ENCODE measurements at places on chromosomes 1 and 21.
A peak's percentile ranks its signal among the peaks of the same experiment; 100 is the strongest.

DNA sequence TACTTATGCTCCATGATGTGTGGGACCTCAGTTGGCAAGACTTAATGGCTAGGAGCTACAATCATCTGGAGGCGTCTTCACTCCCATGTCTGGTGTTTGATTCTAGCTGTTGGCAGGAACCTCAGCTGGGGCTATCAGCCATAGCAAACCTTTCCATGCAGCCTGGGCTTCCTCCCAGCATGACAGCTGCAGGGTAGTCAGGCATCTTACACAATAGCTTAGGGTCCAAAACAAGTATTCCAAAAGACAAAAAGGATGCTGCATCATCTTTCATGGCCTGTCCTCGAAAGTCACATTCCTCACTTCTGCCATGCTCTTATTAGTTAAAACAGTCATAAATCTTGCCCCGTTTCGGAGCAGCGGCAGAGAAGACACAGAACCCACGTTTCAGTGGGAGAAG, 90.9 kb downstream of the LRRC8C start:
- DNase-seq, result no peak

DNA sequence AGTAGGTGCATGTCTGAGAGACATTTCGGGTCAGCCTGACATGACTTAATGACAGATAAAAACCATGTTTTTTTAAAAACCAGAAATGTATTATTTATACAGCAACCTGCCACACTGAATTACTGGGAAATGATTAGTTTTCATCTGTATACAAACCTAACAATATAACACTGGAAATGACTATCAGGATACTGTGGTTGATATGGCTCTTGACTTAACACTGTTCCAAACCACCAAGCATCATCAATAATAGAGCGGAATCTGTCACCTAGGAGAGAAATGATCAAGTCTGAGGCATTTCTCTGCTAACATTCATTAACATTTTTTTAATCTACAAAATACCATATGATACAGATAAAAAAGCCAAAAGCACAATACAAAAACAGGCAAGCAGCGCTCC, 41.7 kb upstream of the PSMG1 start:
- no peak for DNase-seq

- no peak for DNase-seq
Measured at GRCh38 chr1:150804671-150805070, 3.4 kb downstream of the CTSK start.

GRCh38 chr1:201718346-201719202, 110.4 kb upstream of the IPO9 start:
- no peak for DNase-seq

GRCh38 chr1:11813021-11813420, 7.0 kb downstream of the CLCN6 start:
- DNase-seq, result no peak

GRCh38 chr1:183043254-183043653, 20.0 kb downstream of the LAMC1 start:
- DNase-seq, result no peak

- no peak for DNase-seq
Measured at GRCh38 chr1:205422993-205423642, 1.3 kb upstream of the LEMD1 start.

DNA sequence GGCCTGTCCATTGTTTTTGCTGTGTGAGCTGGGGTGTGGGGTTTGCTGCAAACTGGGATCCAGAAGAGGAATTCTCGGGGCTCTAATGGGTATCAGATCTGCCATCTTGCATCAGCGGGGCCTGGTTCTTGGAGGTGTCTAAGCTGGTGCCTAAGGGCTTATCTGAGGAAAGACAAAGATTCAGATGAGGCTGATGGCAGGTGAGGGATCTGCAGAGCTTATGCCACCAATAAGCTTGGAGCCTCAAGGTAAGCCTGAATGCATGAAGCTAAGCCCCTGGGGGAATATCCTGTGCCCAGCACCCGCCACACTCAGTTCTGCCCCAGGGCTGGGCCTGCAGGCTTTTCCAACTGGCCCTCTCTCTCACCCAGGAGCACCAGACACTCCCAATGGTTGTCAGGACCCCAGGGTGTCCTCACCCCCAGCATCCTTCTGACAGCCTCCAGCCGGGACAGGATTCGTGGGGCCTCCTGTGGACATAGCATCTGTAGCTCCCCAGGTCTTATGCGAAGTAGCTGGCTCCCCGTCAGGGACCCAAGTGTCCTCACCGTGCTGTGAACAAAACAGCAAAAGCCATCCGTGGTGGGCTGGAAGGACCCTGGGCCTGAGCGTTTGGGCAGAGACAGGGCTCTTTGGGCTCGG, 9.5 kb upstream of the GSTM3 start:
- DNase-seq, result no peak

DNA sequence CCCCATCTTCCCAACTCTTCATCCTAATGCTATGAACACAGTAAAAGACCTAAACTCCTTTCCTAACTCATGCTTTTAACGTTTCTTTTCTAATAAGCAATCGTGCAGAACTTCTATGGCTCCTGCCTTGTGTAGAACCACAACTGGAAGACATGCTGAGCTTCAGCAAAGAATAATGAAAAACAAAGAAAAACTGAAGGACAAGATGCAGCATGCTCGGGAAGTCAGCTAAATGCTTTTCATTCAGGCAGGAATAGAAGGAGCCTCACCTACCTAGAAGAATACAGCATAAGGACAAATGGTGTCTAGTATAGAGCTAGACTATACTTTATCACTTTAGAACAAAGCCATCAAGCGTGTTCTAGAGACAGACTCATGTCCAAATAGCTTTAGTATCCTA, 45.9 kb downstream of the LUZP1 start:
- DNase-seq, result no peak

DNA sequence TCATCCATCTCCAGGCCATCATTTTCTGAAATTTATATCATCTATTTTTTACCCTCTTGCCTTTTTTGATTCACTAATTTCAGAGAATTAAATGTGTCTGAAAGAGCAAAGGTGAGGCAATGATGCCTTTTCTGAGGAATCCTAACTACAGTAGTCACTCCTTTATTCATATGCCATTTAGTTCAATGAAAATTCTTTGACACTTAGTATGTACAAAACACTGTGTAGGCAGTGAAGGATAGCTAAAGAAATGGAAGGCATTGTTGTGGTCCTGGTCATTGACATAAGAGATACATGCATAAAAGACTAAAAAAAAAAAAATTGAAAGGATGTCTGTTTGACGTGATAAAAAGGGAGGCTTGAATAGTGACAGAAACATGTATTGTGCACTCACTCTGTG, 171.9 kb upstream of the BEND5 start:
- DNase-seq, result no peak

GRCh38 chr1:227766653-227767277, 31.5 kb downstream of the SNAP47 start:
- no peak for DNase-seq

DNA sequence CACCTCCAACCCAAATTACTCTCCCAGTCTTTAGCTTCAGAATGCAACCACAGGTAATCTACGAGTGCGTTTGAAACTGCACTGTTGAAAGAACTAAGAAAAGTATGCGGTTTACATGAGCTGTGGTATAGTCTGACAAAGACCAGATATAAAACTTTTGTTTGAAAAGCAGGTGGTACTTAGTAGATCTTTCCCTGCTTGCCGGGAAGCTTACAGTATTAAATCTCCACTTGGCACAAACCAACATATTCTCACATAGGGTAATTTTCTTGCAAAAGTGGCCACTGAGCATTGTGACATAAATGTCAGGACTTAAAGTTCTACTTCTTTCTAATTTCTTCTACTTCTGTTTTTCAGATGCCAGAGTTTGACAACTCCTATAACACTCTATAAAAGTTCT, 8.4 kb downstream of the RGS2 start:
- DNase-seq, result no peak

DNA sequence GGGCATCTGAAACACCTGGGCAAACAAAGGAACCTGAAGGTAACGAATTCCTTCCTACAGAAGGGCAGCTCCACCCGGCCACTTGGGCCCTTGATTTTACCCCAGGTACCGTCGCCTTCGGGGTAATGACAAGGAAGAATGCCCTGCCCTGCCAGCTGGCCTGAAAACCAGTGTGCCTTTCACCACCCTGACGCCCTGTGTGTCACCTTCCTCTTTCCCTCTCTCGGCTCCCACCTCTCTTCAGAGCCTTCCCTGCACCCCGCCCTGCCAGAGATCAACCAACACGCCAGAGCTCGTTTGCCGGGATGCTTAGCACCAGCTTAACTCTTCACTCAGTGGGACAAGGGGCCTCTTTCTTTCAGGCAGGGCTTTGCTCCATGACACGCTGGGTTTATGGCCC, 86.0 kb downstream of the SIM2 start:
- DNase-seq, result no peak

- DNase-seq, result no peak
Measured at GRCh38 chr1:210907251-210907805, 226.6 kb downstream of the KCNH1 start.

DNA sequence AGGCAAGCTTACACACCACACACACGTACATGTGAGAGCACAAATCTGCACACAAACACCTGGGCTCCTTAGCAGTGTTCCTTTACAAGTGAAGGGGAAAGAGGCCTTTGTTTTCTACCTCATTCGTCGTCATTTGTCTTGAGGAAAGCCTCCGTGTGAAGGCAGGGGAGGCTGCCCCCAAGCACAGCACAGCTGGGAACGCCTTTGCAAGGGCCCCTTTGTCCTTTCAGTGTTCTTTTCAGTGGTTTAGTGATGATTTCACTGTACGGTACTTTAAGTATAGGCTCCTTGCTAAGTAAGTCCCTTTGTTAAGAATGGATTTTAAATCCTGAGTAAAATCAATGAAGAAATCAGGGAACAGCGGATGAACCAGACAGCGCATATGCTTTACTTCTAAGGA, 94.1 kb downstream of the PGBD5 start:
- no peak for DNase-seq

GRCh38 chr1:17908945-17909344, 153.8 kb downstream of the ACTL8 start:
- DNase-seq, result no peak

DNA sequence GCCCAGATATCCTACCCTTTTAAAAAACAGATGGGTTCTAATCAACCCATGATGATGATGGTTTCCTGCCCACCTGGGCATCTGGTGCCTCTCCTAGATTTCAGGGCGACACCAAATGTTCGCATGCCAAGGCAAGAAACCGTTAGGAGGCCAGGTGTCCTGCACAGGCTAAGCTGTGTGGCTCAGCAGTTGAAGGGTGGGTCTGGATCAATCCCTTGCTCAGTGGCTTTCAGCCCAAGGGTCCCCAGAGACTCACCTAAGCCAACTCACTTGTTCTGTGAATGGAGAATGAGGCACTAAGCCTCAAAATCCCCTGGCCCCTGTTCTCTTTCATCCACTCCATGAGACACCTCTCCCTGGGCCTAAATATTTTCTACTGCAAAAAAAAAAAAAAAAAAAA, 169.1 kb upstream of the EDN2 start:
- no peak for DNase-seq

GRCh38 chr1:228487336-228488124, at the start of gene RNF187:
RNF187 (plus strand) TSS chr1:228487382.
- DNase-seq, result no peak

- peak; percentile 20 for DNase-seq
Measured at GRCh38 chr1:227947676-227948492, at the start of gene WNT9A. WNT9A (minus strand) TSS chr1:227947932; CDS start chr1:227947887, 45 bp downstream.

GRCh38 chr1:8590721-8591351, 226.6 kb downstream of the RERE start:
- no peak for DNase-seq

GRCh38 chr1:196142111-196142640, 466.1 kb downstream of the KCNT2 start:
- DNase-seq, result no peak

DNA sequence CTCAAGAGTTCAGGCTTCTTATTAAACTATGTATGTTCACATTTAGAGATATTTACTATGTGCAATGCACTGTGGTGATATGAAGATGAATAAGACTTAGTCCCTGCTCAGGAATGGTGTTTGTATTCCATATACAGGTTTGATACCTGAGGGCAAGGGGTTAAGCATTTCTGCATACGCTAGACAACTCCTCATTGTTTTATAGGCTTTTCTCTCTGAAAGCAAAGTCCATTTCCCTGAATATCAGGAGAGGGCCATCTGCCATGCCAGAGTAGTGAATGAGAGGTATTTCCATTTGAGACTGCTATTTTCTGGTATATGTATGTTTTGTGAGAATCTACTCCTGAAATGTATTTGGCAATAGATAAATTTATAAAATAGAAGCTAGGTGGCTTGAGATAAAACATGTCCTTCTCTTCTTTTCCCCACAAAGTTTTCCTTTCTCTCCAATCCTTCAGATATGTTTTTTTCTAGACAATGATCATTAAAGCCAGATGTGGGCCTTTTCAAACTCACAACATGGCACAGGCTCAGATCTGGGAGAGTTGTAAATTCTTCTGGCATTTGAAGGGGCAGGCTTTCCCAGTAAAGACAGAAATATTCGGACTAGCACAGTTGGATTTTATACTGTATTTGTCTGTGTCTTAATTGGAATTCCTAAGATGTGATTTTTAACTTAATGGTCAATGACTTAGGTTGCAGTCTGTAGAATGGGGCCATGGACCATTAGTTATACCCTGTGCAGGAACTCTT, 73.3 kb upstream of the WDR26 start:
- no peak for DNase-seq

DNA sequence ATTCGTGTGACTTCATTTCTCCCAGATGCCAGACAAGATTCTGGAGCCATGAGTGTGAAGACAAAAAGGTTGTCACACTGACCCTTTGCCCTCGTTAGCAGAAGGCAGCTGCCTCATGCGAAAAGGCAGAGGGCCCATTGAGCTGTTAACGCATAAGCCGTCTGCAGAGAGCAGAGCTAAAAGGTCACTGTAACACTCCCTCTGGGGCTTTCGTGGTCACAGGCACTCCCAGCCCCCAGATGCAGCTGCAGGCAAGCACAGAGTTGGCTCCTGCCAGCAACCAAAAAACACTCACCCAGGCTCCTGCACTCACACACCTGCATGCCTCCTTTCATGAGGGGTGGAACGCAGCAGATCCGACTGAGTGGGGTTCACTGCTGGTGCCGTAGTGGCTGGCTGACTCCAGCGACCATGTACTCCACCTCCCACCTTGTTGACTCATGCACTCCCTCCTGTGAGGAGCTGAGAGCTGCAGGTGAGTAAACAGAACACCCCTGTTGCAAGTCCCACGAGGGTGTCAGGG, 287.5 kb downstream of the SMYD3 start:
- no peak for DNase-seq

- no peak for DNase-seq
Measured at GRCh38 chr1:98388441-98388840, 273.1 kb upstream of the SNX7 start.

- no peak for DNase-seq
Measured at GRCh38 chr1:153536671-153537375, 1.0 kb upstream of the S100A6 start.

GRCh38 chr1:42817440-42817767, 207 bp upstream of the SVBP start:
- no peak for DNase-seq

Data from amniotic stem cell (primary cell).